ENCODE measurements at places on chromosomes 11 and 22.

DNA sequence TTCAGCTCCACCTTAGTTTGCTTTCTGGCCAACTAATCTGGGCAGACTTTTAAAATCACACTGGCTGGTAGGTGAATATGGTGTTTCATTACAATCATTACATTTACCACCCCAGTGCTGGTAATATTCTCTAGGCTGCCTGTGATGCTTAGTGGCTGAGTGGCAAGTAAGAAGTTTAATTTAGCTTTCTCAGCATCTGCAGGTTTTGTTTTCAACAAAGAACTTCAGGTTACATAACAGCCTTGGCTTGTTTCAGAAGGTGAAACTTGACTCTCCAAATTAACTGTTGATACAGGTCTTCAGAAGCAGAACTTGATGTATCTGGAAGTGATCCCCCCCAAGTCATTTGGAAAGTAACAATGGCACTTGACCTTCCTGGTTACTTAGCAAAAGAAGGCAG is 423.3 kb upstream of the CCDC90B start:
- DNase-seq, result no peak

DNA sequence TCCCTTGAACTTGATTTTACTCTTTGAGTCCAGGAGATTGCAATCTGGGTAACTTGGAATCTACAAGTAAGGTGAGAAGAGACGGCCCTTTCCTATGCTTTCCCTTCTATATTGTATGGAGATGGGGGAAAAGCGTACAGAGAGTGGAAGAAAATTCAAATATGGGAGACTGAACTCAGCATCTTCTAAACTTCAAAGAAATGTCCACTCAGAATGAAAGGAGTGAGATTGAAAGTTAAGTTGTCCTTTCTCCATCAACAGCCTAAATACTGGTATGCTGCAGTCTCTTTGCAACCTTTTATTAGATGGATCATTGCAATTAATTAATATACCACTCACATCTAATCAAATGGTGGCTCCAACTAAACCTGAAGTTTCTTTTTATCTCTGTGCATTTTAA is 6.4 kb upstream of the EXPH5 start:
- DNase-seq, result no peak

GRCh38 chr11:34616830-34617504 is 3.9 kb upstream of the EHF start:
- DNase-seq, result no peak

- DNase-seq, result no peak
Observed at GRCh38 chr11:65301491-65302329, 13.0 kb upstream of the CDC42EP2 start.

- DNase-seq, result no peak
Observed at GRCh38 chr11:45687836-45688235, 22.4 kb upstream of the CHST1 start.

GRCh38 chr11:77503006-77503405 is 29.1 kb upstream of the PAK1 start:
- DNase-seq, result no peak

DNA sequence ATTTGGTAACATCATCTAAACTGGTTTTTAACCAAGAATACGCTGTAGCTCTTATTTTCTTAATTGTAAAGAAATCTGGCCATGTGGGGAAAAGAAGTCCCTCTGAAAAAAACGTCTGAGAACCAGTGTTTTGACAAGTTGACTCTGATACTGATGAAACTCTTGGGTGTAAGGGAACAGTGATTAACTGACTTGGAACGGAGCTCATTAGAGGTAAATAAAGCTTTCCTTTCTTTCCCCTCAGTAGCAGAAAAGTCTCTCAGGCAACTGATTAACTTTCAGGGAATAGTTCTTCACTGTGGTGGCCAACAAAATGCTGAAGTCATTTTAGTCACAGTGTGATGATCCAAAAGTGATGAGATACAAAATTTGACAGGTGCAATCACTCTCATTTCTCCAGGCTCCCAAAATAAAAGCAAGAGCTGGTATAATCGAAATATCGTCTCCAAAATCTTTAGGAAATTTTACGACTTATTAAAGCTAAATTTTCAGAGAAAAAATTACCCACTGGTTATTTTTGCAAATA is 52.3 kb downstream of the SLC36A4 start:
- DNase-seq, result no peak

- no peak for DNase-seq
Observed at GRCh38 chr11:106642331-106642730, 375.9 kb downstream of the GUCY1A2 start.

DNA sequence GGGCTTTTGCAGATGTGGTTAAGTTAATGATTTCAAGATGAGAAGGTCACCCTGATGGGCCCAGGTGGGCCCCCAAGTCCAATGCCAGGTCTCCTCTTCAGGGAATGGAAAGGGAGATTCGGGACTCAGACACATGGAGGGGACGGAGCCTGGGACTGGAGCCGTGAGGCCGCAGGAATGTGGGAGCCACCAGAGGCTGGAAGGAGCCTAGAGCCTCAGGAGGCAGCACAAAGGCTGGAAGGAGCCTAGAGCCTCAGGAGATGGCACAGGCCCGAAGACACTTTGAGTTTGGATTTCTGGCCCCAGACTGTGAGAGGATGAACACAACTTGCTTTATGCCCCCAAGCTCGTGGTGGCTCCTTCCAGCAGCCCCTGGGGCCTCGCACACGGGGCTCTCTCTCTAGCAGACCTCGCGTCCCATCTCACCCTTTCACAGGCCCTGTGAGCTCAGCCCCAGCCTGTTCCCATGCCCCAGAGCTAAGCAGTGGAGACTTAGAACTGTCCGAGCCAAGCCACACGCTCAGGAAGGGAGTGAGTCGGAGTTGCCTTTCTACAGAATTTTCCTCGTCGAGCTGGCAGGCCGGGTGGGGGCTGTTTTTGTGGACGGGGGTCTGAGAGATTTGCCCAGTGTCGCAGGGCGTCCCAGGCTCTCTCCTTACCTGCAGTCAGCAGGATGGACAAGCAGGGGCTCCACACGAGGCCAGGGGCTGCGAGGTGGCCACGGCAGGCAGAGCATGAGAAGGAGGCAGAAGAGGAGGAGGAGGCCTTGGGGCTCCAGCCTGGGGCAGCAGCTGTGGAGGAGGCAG is 937.6 kb downstream of the BRD1 start:
- no peak for DNase-seq

- no peak for DNase-seq
Observed at GRCh38 chr22:44269117-44269498, 43.6 kb downstream of the SHISAL1 start.

DNA sequence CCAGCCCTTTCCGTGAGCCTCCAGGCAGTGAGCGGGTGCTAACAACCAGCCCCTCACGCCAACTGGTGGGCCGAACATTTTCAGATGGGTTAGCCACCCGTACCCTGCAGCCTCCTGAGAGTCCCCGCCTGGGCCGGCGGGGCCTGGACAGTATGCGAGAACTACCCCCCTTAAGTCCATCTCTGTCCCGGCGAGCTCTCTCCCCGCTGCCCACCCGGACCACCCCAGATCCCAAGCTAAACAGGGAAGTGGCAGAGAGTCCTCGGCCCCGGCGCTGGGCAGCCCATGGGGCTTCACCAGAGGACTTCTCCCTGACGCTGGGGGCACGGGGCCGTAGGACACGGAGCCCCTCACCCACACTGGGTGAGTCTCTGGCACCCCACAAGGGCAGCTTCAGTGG is 20.6 kb downstream of the PHLDB1 start:
- DNase-seq, result no peak

DNA sequence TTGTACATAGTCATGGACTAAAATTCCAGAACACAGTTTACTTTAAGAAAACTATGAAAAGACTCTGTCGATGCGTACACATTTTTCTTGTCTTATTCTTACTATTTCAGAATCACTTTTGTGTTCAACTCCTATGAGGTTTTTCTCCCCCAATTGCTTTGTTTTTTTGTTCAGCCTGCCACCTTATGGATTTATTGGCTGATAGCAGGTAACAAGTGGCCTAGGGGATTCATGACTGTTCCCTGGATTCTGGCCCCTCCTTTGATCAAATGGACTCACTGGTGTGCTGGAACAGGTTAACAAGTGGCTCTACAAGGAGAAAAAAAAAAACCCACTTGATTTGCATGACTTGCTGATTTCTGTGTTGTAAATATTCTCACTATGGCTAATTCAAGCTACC is 10.6 kb downstream of the MMP20 start:
- DNase-seq, result no peak

DNA sequence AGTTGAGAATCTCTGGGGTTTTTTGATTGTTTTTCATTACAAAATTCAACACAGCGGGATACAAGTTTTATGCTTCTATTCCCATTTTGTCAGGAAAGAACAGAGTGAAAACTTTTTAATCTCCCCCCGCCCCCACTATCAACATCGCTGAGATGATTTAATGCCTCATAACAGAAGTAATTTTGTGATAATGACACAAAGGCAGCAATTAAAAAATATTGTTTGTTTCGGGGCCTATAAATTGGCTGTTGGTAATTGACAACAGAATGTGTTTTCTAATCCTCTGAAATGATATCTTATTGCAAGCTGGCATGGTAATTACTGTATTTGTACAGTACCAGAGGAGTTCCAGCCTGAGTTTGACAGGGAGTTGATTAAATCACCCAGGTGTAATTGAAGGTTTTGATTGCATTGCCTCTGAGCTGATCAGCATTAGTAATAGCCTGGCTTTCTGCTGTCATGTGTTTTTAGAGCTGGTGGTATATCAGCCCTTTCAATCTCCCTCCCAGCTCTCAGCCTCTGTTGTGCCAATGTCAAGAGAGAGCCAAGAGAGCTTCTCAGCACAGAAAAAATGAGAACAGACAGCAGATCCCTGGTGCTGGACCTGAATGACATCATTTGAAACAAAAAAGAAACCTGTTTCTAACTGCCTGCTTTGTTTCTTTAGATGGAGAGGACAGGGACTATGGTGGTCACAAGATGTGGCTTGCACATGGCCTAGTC is 265.1 kb downstream of the FAM76B start:
- DNase-seq, result no peak

DNA sequence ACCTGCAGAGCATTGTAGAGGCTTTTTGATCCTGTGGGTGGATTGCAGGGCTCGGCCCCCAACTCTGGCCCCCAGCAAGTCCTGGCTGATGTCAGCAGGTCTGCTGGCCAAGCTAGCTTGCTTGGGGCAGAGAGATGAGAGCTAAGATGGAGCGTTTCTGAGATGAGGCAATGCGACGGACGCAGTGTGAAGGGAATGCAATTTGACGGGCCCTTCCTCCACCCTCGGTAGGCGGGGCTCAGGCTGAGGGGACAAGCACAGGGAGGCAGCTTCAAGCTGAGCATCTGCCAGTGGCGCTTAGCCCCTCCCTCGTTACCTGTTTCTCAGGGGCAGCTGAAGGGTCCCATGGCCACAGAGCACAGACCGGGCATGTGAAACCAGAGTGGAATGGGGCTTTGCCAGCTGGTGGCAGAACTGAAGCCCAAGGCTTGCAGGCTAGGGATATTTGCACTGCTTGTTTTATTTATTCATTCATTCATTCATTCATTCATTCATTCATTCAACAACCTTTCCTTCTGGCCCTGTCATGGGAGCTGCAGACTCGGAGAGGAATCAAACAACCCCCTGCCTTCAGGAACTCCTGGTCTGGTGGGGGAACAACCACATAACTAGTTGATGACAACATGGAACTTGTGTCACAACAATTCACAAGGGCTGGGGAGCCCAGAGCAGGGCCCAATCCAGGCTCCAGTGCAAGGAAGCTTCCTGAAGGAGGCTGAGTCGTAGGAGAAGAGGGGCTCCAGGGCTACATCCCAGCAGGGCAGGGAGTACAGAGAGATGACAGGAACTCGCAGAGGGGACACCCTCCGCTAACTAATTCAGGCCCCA is 66.8 kb downstream of the THAP12 start:
- peak; percentile 18 for DNase-seq

DNA sequence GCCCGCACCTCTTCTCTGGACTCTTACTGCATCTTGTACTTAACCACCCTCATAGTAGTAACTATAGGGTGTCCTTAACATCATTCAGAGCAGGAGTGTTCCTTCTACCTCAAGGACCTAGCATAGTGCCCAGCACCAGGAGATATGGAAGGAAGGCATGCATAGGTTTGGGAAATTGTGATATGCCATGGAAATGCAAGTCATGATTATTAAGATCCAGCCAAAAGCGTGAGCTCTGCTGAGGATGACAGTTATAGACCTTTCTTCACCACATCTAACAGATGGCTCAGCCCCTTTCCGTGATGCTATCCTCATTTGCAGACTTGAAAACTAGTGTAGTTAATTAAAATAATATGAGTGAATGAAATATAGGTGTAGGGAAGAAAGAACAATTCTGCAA is 746.1 kb downstream of the NTM start:
- DNase-seq, result no peak

GRCh38 chr11:44096360-44097185 is 1.1 kb downstream of the EXT2 start:
- peak; percentile 9 for DNase-seq

GRCh38 chr11:1201395-1202153 is 21.3 kb upstream of the MUC5B start:
- no peak for DNase-seq

DNA sequence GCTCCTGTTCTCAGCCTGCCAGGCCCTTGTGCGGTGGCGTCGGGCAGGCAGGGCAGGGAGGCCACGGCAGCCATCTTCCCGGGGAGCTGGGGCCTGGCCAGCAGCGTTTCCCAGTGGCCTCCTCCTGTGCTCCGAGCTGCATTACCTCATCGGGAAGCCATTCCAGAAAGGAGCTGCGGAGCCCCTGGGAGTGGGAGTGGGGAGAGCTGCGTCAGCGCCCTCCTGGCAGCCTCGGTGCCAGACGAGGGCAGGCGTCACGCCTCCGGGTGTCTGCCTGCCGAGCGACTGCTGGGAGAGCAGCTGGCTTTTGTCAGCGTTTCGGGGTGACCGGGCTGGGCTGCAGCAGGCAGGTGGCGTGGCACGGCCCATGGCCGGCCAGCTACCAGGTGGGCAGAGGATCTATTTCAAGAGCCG is 30.9 kb upstream of the WNT7B start:
- peak; percentile 92 for DNase-seq

GRCh38 chr22:40347300-40347699 is 1.0 kb downstream of the ADSL start:
- DNase-seq, result no peak

- DNase-seq, result no peak
Observed at GRCh38 chr11:6391537-6392134, 1.4 kb downstream of the SMPD1 start.

GRCh38 chr22:20282901-20283673 is 15.0 kb upstream of the RTN4R start:
- no peak for DNase-seq

DNA sequence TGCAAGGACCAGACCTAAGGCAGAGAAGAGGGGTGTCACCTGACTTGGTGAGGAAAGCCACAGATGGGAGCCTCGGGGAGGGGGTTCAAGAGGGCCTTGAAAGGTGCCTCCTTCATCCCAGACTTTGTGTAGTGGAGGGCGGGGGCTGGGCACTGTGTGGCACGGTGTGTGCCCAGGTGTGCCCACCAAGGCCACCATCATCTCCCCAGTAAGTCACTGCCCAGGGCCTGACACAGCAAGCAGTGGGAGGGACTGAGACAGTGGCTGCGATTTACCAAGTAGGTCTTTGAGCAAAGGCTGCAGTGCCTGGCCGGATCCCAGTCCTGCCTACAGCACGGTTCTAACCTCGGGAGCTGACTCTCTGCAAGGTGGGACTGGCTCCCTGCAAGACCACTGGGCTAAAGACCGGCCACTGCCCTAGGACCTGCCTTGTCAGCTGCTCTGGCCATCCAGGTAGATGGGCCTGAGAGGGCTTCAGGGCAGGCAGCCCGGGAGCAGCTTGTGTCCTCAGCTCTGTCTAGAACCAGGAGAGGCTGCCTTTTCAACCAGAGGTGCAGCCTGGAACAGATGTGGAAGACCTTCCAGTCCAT is 1.4 kb downstream of the OSM start:
- no peak for DNase-seq
